ENCODE measurements at places on chromosomes 7 and 10. TPM values are rescaled to one million over a fixed set of nuclear protein-coding genes. Genes with fewer than 3 reads are reported as not detected.

Gene NPSR1
- not detected for total RNA-seq

Gene LBX1
- not detected for total RNA-seq

Gene ZEB1
- total RNA-seq: 0.35 TPM

Gene NODAL
- total RNA-seq: 0.14 TPM

Gene ANXA8
- total RNA-seq: 562 TPM

Gene CYP3A4
- not detected for total RNA-seq

Gene ZNF365
- total RNA-seq: 6.0 TPM

Gene MUC12
- total RNA-seq: 0.21 TPM

Gene TRA2A
- total RNA-seq: 41.4 TPM

Gene SPDYE8
- not detected for total RNA-seq

Gene OPALIN
- not detected for total RNA-seq

Gene CCT6A
- total RNA-seq: 253 TPM

Gene HOXA4
- 0.82 TPM for total RNA-seq

Gene LARP4B
- total RNA-seq: 44.3 TPM

Gene MRPL32
- 92.8 TPM for total RNA-seq

Gene LRRC17
- total RNA-seq: 0.27 TPM

Gene ITIH5
- total RNA-seq: not detected

Gene RGR
- not detected for total RNA-seq

Gene TMEM213
- total RNA-seq: not detected

Gene PHKG1
- total RNA-seq: 0.35 TPM

Gene PCGF6
- total RNA-seq: 14.2 TPM

Gene SYT15
- total RNA-seq: 0.10 TPM

Gene SMO
- 10.9 TPM for total RNA-seq

Gene ANKMY2
- 10.2 TPM for total RNA-seq

Gene ASIC3
- total RNA-seq: 0.25 TPM

Gene ACBD7
- 0.20 TPM for total RNA-seq

Gene CCDC172
- total RNA-seq: not detected

Gene IL2RA
- not detected for total RNA-seq

Gene CHST3
- total RNA-seq: 23.9 TPM

Gene NEUROD6
- total RNA-seq: not detected

Gene FAM180A
- total RNA-seq: 2.6 TPM

Gene CLDN12
- 35.1 TPM for total RNA-seq

Gene FRA10AC1
- total RNA-seq: 8.0 TPM

Gene SPDYE11
- not detected for total RNA-seq

Gene UPK3B
- total RNA-seq: 2.6 TPM
